ENCODE measurements at places on chromosomes 5 and 9.

GRCh38 chr9:113701774-113702755 lies 174.0 kb upstream of the ZNF618 start:
- no peak for DNase-seq

DNA sequence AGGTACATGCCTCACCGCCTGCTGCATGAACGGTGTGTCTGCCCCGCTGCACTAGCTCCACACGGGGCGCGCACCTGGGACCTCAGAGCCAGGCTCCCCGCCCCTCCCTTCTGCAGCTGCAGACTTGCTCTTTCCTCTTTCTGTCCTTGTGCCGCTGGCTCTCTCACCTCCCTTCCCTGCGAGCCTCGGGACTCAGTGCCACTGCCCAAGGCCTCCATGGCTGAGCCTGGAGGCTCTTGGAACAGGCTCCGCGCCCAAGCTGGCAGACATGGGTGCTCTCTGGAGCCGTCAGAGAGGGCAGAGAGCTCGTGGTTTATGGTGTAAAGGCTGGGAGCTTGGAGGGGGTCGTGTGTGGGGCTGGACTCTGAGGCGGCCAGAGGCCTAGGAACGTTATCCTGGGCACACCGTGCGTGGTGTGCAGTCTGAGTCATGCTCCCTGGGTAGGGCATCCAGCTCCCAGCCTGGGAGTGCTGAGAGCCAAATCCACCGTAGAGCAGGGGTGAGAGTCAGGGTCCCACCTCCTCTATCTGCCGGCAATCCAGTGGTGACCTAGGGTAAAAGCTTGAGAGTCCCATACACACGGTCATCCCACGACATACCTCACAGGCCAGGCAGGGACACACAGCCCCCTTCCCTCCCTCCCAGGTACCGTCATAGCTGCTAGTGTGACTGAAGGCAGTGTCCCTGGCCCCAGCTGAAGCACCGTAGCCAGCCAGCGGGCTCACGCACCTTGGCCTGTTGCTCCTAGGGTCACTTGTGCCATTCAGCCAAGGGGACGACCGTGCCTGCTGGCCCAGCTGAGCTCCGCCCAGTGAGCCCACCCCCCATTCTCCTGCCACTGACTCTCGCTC lies 22.4 kb downstream of the GOLGA2 start:
- DNase-seq, result no peak

DNA sequence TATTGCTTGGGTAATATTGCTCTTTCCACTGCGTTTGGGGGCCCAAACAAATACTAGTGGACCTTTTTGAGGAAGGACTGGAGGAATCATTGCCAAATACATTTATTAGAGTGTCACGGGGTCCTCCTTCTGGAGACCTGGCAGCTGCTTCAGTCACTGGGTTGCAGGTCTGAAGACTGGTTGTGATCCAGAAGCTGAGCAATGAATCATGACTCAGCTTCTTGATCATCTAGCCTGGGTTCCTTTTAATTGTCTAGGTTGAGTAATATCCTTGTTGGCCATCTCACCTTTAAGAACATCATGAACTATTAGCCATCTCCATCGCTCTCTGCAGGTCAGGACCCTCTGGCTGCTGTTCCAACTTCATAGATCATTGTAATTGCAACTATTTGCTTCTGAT lies 15.4 kb upstream of the UBAP1 start:
- peak; percentile 14 for DNase-seq

- no peak for DNase-seq
Measured at GRCh38 chr5:161058781-161059180, 206.8 kb upstream of the ATP10B start.

DNA sequence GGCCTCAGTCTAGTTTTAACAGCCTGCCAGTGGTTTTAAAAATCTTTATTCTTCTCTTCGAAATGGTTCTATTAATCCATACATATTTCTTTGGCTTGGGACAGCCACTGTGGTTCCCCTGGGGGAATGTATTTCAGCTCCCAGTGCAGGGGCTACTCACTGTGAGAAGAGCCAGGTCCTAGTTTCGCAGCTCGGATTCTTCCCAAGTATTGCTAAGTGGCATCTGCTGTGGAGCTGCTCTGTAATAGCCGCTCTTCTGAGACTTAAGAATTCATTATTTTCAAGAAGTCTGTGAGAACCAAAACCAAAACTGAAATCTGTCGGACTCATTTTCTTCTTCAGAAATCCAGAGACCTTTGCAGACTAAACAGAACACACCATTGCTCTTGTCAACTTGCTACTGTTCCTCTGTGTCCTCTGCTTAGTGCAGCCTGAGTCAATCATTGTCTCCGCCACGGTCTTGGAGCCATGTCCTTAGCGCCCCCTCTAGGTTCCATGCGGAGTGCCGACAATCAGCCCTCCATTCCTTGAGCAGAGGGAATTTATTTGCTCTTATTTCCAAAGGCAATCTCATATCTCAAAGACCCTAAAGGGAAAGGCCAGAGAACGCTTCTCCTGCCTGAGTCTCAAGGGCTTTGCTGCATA lies 478.2 kb downstream of the SPATA31D1 start:
- DNase-seq, result no peak

DNA sequence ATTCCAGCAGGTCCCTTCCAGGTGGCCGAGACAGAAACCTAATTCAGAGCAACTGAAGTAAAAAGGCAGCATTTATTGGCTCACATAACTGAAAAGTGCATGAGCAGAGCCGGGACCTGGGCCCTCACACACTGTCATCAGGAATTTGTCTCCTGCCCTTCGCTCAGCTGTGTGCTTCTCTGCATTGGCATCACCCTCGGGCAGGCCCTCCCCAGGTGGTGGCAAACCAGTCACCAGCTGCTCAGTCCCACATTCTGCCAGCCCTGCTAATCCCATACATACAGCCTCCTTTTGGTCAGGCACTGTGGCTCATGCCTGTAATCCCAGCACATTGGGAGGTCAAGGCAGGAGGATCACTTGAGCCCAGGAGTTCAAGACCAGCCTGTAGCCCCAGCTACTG lies 11.5 kb upstream of the CPLX2 start:
- no peak for DNase-seq

- no peak for DNase-seq
Measured at GRCh38 chr5:172816925-172817562, 17.0 kb upstream of the ERGIC1 start.

GRCh38 chr5:81749561-81750307 lies 1.2 kb downstream of the SSBP2 start:
- no peak for DNase-seq

- no peak for DNase-seq
Measured at GRCh38 chr5:146515473-146516150, 378 bp downstream of the GPR151 start.

GRCh38 chr5:52838326-52839015 lies 50.8 kb downstream of the ITGA1 start:
- DNase-seq, result peak; percentile 12

- DNase-seq, result no peak
Measured at GRCh38 chr9:120626512-120626911, 46.5 kb upstream of the CDK5RAP2 start.

DNA sequence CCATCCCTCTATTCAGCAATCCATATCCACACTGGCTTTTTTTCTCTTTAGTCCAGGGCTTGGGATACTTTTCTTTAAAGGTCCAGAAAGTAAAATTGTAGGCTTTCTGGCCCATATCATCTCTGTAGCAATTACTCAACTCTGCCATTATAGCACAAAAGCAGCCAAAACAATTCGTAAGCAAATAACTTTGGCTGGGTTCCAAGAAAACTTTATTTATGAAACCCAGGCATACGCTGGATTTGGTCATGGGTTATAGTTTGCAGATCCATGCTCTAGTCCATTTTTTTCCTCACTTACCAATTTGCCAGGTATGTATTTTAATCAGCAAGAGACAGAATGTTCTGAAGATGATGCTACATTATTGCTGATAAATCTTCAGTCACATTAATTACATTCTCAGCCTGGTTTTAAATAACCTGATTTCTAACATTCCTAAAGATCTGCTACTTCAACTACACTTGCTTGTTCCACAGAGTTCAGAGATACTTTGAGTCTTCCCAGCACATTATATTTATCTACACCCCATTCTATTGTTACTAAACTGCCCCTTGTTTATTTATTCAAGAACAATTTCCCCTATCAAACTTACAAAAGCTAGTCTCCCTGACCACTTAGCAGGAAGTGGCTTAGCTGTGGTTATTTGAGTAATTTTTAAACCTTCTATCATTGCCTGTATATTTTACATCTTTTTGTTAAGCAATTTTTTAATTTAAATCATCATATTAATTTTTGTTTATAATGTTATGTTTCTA lies 161.0 kb downstream of the ISL1 start:
- no peak for DNase-seq

DNA sequence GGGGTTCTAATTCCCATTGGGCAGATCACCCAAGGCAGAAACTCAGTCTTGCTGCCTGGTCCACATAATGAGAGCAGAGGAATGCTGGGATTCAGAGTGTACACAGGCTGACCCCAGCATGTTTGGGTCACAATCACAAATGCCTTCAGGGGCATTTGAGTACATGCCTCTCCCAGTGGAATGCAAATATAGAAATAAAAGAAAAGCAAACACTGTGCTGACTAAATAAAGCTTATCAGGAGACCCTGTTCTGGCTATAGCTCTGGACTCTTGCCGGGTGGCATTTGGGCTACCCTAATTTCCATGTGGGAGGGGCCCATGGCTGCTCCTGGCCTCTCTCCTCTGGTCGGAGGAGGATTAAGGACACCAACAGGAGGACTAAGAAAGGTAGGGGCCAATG lies 121.4 kb downstream of the DOCK8 start:
- DNase-seq, result no peak

- peak; percentile 35 for DNase-seq
Measured at GRCh38 chr5:149990518-149991376, 9.7 kb downstream of the TIGD6 start.

GRCh38 chr5:88657136-88657535 lies 225.8 kb downstream of the MEF2C start:
- DNase-seq, result no peak

- DNase-seq, result no peak
Measured at GRCh38 chr5:136123236-136123768, 9.3 kb upstream of the SMAD5 start.

DNA sequence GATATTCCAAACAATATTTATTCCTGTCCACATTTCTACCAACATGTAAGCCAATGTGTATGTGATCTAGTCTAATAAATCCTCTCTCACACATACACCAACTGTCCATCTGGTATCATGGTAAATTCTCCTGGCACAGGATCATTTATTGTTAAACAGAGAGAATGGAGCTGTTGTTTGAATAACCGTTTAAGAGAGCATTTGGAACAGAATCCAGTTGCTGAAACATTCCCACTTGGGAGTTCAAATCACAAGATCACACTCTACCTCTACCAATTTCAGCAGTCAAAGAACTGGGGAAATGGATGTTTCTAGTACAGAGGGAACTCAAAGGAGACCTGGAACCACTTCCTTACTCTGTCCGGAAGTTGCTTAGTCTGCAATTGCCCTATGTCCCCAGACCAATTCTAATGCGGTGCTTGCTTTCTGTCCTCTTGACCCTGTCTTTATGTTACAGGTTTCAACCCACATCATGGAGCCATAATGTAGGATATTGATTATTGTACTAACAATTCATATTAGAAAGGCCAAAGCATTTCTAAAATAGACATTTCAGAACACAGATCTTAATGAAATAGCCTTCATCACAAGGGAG lies 488.4 kb downstream of the SEMA5A start:
- DNase-seq, result no peak

DNA sequence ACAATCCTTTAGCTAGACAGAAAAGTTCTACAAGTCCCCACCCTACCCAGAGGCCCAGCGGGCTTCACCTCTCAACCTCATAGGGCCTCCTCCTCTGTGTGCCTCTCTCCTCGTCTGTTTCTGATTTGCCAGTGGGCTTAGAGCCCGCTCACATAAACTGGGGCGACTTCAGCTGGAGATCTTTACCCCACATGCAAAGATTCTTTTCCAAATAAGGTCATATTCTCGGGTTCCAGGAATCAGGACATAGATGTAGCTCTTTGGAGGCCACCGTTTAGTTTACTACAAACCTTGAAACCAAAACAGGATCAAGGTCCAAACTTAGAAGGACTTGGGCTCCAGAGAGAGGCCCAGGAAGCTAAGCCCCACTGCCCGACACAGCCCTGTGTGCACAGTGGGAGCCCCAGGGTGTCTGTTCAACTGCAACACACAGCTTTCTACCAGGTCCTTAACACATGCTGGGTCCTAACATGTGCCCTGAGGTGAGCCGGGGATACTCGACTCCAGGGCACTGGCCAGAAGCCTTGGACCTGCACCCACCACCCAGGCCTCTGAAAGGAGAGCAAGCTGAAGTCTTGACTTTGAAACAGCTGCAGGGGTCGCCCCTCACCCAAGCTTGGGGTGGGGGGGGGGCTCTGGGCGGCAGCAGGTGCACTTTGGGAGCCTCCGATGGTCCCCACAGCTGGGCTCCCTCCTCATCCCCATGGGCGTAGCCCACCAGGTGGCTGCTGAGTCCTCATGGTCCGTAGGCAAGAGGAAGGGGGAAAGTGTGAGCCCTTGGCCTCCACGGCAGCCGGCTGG lies 26.8 kb upstream of the SLC12A7 start:
- DNase-seq, result no peak

DNA sequence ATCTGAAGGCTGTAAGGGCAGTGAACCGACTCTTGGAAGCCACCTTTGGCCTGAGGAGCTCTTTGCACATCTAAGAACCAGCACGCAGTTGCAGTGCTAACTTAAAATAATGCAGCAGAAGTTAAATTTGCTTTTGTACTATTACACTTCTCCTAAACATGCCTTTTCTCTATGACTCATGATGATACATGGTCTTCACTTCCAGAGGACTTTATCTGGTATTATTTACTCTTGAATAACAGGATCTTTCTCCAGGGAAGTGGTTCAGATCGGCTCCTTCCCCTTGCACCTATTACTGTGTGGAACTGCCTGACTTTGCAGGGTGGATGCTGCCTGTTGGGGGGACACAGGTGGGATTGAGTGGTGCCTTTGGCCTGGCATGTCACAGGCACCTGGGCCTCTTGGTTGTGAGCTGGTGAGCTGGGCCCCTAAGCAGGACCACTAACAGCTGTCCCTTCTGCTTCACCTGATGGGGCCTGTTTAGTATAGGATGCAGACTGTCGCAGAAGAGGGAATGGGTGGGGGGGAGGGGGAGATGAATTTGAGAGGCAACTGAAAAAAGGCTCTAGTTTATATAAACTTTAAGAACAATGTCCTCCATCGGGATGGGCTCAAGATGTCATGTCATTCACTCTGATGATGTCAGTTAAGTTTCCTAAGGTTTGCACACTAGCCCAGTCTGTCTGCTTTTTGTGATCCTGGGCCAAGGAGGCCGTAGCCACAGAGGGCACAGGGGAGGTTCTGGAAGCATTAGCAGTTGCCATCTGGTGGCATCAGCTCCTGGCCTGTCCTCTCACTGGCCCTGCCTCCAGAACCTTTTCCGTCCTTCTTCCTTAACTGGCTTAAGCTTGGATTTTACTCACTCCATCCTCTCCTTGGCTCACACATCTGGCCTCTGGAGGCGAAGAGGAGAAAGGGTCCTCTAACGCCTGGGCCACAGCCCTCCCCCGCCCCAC lies 33.9 kb upstream of the GABBR2 start:
- no peak for DNase-seq

DNA sequence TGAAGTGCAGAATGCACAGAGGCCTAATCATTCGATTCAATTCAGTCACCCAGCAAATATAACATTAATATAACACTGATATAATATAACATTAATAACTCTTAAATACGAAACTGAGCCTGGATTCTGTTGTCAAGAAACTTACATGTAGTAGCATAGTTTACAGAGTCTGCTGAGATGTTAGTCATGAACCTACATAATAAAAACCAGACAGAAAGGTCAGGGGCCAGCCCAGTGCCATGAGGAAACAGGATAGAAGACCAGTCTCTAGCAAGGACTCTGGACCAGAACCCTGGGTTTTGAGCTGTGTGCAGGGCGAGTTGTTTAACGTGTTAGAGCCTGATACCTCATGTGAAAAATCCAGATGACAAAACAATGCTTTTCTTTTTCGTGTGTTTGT lies 234.7 kb downstream of the NR2F1-AS1 start:
- no peak for DNase-seq
